Activated CD4-positive, alpha-beta T cell treated with anti-CD3 and anti-CD28 coated beads for 36 hours (primary cell): ENCODE measurements at places on chromosomes 1 and 21. TPM values are rescaled to one million over a fixed set of nuclear protein-coding genes. Genes with fewer than 3 reads are reported as not detected.

DNA sequence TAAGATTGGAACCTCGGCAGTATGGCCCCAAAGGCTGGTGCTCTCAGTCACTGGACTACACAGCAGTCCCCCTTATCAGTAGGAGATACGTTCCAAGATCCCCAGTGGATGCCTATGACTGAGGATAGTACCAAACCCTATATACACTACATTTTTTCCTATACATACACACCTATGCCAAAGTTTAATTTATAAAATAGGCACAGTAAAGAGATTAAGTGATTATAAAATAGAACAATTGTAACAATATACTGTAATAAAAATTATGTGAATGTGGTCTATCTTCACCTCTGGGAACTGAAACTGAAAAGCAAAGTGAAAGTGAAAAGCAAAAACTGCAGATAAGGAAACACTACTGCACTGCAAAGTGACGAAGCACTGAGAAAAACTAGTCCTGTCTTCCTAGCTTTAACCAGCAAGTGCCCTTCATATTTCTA is 96.8 kb downstream of the INTS7 start:
- no peak for DNase-seq

- DNase-seq: no peak
These were observed 36.3 kb downstream of the CLCA1 start for GRCh38 chr1:86504895-86505563.

The PAQR6 gene
- 5.7 TPM for total RNA-seq

- DNase-seq: no peak
These were observed 78.8 kb upstream of the ABCD3 start for GRCh38 chr1:94339206-94339927.

DNA sequence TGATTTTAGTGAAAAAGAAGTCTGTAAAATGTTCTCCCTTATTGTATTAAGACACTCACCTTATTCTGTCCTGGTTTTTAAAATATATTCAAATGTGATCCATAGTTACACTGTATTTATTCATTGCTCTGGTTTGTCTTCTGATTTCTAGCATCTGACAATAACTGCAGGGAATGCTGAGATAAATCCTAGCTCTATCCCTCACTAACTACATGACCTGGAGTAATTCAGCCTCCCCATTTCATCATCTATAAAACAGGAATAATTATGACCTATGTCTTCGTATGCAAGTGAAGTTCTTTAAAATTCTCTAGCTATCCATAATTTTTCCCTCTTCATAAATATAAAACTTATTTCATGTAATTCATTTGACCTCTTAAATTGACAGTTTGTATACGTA is 104.0 kb upstream of the ESRRG start:
- DNase-seq: no peak

DNA sequence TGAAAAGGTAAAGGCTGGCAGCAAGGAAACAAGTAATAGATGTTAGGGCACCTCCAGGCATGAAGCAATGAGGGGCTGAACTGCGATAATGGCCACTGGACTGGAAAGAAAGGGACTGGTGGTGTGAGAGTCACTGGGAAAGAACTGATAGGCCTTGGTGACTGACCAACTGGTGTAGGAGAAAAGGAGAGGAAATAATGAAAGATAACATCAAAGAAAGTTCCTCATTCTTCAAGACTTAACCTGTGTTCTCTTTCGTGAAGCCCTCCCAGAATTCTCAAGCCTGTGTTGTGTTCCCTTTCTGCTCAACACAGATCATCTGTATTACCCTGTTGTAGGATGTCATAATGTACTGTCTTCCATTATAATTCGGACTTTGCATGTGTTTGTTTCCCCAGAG is 20.9 kb upstream of the SNX27 start:
- DNase-seq: no peak
